T-cell (primary cell): ENCODE measurements at places on chromosomes 13 and 19.

DNA sequence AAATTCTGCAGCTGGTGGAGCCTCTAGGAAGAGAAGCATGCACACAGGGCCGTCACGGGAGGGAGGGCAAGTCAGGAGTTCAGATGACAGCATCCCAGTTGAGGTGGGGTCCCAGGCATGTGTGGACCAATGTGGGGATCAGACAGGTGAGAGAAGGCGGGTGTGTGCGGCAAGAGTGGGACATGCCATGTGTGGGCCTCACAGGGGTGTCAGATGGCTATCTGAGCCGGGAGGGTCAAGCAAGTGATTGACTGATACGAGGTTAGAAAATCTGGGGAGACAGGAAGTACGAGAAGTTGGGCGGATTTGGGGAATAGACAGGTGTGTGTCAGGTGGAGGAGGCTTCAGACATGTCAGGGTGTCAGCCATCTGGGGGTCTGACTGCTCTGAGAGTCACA is 8.9 kb downstream of the RASGRP4 start:
- DNase-seq = no peak

DNA sequence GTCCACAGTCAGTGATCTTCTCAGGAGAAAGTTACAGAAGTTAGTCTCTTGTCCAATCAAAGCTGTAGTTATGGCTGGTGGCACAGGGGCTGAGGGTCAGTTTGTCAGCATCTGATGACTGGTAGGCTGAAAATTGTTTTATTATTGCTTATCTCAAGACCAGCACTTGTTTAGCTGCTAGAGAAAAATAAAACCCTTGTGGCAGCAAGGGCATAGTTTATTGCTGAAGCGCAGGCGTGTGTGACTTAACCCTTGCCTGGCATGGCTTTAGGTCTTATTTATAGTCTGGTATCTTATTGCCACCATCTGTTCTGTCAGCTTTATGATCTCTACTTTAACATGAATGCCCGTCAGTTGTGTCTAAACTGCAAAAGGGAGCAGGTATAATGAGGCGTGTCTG is 154.7 kb downstream of the USP12 start:
- DNase-seq = no peak

DNA sequence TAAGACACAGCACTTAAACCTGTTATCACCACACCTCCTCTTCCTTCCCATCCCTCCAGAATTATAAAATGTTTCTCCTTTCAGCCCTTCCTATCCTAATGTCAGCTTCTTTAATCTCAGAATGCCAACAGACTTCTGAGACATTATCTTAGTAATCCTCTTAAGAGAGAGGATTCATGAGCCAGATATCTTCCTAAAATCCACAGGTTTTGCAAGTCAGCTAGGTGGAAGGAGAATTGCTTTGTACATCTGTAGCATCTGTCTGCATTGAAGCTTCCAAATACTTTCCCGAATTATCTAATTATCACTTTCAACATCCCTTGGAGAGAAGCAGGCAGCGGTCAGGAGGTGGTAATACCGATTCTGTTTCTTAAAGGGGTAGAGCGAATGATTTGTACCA is 179.1 kb downstream of the DCT start:
- DNase-seq = no peak

GRCh38 chr13:106507560-106508274 is 27.7 kb downstream of the EFNB2 start:
- no peak for DNase-seq

DNA sequence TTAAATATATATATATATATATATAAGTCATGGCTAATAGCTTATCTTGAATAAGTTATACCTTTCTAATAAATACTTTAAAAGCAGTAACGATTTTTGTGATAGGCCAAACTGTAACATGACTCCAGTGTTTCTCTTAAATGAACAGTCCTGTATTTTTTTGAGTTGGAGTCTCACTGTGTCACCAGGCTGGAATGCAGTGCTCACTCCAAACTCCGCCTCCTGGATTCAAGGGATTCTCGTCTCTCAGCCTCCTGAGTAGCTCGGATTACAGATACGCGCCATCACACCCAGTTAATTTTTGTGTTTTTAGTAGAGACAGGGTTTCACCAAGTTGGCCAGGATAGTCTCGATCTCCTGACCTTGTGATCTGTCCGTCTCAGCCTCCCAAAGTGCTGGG is 814.2 kb upstream of the SLITRK5 start:
- no peak for DNase-seq

GRCh38 chr19:29934257-29934656 is 7.8 kb upstream of the URI1 start:
- DNase-seq = no peak

DNA sequence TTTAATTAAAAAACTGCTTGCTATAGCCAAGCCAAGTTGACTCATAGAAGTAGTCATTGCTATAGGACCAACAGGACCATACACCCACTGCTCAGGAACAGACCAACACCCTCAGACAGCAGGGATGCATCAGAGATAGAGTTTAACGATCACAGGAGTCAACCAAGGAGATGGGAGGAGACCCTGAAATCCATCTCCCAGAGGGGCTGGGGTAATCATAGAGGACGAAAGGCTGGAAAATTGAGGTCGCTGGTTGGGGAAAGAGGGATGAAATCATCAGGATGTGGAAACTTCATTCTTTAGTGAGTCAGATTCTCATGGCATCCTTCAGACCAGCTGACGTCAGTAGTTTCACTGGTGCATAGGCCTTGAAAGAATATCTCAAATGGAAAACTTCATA is 160.4 kb upstream of the GPC6 start:
- no peak for DNase-seq

GRCh38 chr13:109979228-109979627 is 192.8 kb upstream of the IRS2 start:
- no peak for DNase-seq

DNA sequence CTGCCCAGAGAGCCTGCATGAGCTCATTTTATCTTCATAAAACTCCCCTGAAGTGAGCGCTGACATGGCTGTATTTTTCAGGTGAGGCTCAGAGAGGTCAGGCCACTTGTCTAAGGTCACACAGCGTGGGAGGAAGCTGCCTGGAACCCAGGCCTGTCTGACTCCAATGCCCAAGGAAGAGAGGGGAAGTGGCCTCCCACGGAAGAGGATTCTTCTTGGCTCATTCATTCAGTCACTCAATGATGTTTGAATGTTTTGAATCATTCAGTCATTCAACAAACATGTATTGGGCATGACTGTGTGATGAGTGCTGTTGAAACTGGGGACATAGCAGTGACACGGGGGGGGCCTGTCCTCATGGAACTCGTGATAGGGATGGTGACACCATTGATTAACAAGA is 12.0 kb downstream of the ACTL9 start:
- DNase-seq = no peak

DNA sequence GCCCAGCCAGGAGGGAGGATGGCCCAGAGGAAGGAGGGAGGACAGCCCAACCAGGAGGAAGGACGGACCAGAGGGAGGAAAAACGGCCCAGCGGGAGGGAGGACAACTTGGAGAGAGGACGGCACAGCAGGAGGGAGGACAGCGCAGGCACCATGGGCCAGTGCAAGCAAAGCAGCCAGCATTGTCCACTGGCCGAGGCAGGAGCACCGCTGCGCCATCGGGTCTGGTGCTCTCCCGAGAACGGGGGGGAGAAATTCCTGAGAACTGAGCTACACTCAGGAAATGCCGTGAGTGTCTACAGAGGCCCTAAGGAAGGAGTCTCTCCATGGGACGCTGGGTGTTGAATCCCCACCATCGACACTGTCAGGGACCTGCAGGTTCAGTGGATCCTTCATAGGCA is 38.5 kb upstream of the SOX1 start:
- no peak for DNase-seq

GRCh38 chr19:6692027-6692426 is 22.1 kb upstream of the TNFSF14 start:
- no peak for DNase-seq

- DNase-seq = peak; percentile 48
Observed at GRCh38 chr13:40490086-40490758, 176.2 kb downstream of the FOXO1 start.

- no peak for DNase-seq
Observed at GRCh38 chr19:51472607-51473006, 5.7 kb upstream of the CEACAM18 start.

GRCh38 chr13:20769834-20770233 is 3.9 kb downstream of the EEF1AKMT1 start:
- no peak for DNase-seq

DNA sequence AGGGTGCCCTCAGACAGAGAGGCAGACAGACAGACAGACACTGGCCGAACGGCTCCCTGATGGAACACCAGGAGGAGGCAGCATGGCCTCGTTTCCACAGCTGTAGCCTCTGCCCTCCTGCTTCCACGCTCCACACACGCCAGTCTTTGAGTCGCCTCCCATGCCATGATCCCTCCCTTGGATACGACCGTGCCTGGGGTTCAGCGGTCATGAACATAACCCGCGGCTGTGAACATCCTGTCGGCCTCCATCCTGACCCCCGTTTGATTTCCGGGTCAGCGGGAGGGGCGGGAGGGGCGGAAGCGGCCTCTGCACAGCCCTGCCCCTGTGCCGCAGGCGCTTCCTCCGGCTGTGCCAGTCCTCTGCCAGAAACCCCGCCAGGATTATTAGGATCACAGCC is 23.4 kb downstream of the GP6 start:
- DNase-seq = no peak

- DNase-seq = no peak
Observed at GRCh38 chr19:40802300-40803169, 3.5 kb downstream of the EGLN2 start.

DNA sequence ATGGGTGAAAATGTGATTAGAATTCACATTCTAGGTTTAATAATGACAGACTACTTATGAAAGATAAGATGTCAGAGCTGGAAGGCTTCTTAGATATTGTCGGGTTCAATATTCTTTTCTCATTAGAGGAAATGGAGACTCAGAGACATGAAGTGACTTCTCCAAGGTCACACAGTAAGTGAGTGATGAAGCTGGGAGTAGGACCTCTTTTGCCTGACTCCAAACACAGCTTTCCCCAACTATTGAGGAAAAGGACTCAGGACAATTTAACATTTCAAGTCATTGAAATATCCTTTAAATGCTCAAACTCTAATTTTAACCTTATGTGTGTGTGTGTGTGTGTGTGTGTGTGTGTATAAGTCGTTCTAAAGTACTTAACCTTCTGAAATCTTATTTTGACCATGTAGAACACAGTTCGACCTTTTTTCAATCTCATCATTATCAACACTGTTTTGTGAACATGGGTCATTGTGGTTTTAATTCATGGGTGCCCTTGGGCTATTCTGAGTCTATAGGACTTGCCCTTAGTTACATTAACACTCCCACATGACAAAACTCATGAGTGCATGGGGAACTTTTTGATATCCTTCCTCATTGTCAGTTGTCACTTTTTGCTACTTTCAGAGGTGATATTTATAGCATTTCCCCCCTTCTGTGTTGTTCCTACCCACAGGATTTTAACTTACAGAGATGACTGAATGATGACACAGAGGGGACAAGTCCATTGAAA is 53.0 kb downstream of the LRCH1 start:
- no peak for DNase-seq

GRCh38 chr13:35891507-35892441 is 239.4 kb downstream of the DCLK1 start:
- DNase-seq = no peak

DNA sequence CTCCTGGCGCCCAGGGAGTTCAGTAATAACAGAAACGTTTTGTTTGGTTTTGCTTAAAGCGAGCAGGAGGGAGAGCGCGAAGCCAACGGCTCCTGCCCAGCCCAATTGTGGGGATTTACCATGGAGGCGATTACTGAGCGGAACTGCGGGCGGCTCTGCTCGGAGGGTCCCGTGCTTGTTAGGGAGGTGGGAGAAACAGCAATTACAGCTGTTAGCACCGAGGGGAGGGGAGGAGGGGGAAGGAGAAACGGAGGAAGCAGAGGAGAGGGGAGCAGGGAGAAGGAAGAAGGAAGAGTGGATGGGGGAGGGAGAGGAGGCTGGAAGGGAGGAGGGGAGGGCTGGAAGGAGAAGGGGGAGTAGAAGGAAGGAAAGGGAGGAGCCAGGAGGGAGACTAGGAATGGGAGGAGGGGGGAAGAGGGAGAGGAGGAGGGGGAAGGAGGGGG is 7.7 kb upstream of the ONECUT3 start:
- no peak for DNase-seq

DNA sequence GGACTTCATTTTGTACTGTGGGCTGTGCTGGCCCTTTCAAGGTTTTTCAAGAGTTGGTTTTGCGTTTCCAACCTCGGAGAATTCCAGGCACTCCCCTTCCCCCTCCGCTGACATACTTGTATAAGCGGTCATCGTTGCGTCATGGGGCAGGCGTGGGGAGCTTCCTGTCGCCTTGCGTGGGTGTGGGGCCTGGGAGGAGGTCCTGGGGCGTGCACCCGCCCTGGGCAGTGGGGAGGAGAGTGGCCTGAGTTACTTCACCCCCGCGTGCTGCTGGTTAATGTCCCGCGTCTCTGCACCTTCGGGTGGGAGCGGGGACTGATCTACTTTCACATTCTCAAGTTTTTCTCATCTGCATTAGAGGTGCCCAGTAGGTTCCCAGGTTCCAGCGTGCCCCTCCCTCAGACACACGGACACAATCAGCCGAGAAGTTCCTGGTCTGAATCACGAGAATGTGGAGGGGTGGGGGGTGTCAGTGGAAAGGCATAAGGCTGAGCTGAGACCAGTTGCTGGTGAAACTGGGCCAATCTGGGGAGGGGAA is 4.1 kb downstream of the IER2 start:
- DNase-seq = peak; percentile 57

- DNase-seq = no peak
Observed at GRCh38 chr13:27423333-27423732, 1.1 kb upstream of the GTF3A start.

GRCh38 chr19:35460608-35461007 is 12.6 kb downstream of the FFAR2 start:
- DNase-seq = no peak

GRCh38 chr13:107035186-107035585 is 467.2 kb upstream of the ARGLU1 start:
- no peak for DNase-seq

DNA sequence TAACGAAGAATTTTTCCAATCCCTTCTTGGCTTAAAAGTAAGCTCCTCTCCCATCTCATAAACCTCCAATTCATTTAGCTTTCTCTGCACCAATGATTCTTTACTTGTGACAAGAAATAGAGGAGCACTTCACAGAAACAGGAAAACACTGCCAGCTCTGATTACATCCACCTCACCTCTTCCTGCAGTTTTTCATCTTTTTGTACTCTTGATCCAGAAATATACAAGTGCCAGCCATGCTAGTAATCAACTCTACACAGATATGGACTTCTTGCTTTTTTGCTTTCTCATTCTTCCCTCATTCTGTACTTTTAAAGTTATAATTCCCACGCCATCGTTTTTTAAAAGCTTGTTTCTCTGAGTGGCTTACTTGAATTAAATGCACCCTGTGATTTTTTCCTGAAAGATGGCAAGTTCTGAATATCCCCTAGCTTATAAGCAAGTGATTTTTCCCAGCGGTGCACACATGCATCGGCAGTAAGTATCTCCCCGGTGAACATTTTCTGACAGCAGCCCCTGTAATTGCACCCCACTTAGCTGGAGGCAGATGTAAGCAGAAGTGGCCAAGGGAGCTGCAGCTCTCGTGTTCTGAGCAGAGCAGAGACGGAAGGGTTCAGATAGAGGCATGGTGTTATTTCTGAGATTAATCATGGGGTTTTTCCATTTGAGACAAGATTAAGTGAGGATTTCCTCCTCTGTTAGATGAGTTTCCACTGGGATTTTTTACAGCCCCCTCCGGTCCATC is 340.7 kb downstream of the SLC7A1 start:
- no peak for DNase-seq
